ENCODE measurements at places on chromosomes 16 and 17. TPM values are rescaled to one million over a fixed set of nuclear protein-coding genes. Genes with fewer than 3 reads are reported as not detected.

DNA sequence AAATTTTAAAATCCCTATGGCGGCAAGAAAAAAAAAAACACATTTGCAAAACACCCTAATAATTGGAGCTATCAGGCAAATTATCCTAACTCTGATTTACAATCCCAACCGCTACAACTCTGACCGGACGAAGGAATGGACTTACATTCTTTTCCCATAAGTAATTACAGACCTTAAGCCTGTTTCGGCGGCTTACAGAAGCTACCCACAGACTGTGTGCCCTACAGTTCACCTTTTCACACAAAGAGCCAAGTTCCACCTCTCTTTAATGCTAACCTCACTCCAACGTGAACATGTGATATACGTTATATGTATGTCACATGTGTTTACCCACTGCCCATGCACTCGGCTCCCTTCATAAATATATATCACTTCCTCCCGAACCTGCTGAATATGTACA is 8.7 kb upstream of the MEAK7 start:
- no peak for DNase-seq

The OR1A1 gene
- total RNA-seq, result not detected

DNA sequence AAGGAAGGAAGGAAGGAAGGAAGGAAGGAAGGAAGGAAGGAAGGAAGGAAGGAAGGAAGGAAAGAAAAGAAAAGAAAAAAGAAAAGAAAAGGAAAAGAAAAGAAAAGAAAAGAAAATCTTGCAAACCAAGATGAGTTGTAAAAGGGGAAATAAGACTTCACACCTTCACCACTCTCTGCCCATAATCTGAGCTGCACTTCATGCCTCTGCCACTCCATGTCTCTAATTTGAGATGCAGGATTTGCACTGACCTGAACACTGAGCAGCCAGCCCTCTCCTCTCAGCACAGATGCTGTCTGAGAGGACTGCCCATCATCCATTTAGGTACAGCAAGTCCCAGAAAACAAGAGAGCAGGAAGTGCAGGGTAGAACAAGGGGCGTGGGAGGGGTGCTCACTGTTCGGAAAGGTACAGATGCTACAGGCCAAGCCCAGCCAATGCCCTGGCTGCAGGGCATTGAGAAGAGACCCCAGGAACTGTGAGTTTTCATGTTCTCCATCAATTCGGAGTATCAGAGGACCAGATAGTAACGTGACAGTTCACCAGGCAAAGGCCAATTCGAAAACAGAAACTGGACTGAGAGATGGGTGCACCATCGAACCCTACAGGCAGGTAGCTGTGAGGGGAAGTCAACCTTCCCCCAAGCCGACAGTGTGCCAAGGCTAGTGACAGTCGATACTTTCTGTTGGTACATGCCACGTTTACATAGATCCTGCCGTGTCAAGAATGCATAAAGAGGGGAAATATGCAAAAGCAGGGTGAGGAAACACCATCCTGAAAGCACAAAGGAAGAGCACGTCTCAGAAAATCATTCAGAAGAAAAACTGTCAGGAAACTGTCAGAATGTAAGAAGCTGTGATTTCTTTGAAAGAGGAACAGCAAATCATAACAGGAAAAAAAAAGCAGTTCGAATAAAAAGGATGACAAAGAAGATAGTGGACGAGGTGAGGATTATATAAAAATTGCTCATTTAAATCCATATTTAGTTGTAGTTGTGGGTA is 142.0 kb upstream of the RCVRN start:
- no peak for DNase-seq

- no peak for DNase-seq
Measured at GRCh38 chr17:64498308-64499203, 1.7 kb upstream of the POLG2 start.

DNA sequence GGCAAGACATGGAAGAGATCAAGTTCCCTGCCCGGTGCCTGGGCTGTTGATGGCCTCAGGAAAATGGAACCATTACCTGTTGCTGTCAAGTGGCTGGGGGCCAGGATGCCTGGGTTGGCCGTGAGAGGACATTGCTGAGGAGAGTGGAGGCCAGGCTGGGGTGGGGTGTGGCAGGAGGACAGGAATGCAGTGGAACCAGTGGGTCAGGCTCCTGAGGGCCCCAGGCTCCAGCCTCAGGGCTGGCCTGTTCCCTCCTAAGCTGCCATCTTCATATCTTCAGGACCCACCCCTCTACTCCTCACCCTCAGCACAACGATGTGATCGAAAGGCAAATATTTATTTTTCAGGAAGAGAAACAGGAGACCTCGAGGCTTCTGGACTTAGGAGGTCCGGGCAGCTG is 8.5 kb upstream of the YPEL3 start:
- no peak for DNase-seq

DNA sequence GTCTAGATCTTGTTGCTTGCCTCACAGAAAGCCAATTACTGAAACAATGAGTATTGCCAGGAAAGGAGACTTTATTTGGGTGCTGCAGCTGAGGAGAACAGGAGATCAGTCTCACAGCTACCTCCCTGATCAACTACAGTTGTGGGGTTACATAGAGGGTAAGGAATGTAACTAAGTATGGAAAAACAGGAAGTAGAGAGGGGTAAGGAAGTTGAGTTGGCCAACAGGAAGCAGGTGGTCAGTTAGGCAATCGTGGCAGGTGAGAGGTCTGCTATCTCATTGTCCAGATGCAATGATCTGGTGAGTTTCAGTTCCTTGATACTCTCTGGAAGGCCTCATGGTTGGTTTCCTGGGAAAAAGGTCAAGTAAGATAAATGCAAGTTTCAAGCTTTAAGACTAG is 333.1 kb upstream of the GOT2 start:
- no peak for DNase-seq

DNA sequence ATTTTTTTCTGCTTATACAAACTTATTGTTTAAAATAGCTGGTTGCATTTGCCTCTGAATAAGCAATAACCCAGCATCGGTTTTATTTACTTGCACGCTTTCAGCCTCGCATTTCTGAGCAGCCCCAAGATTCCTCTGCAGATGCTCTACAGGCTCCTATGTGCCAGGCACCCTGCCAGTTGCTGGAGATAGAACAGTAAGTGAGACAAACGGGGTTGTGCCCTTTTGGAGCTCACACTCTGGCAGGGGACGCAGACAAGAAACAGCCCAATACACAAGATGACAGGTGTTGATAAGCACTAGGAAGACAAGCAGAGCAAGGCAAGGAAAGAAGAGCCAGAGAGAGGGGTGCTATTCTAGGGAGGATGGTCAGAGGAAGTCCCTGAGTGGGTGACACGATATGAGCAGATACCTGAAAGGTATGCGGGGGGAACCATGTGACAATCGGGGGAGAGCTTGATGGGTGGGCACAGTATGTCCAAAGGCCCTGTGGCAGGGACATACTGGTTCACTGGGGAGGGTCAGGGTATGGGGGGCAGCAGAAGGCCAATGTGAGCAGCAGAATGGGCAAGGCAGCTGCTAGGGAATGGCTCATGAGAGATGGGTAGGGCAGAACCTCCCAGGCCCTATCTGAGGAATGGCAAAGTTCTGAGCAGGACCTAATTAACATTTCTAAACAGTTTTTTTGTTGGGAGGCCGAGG is 18.7 kb upstream of the ADORA2B start:
- no peak for DNase-seq

GRCh38 chr16:73558219-73558618 is 510.3 kb upstream of the ZFHX3 start:
- DNase-seq, result no peak

GRCh38 chr16:13436641-13437412 is 483.1 kb upstream of the ERCC4 start:
- no peak for DNase-seq

DNA sequence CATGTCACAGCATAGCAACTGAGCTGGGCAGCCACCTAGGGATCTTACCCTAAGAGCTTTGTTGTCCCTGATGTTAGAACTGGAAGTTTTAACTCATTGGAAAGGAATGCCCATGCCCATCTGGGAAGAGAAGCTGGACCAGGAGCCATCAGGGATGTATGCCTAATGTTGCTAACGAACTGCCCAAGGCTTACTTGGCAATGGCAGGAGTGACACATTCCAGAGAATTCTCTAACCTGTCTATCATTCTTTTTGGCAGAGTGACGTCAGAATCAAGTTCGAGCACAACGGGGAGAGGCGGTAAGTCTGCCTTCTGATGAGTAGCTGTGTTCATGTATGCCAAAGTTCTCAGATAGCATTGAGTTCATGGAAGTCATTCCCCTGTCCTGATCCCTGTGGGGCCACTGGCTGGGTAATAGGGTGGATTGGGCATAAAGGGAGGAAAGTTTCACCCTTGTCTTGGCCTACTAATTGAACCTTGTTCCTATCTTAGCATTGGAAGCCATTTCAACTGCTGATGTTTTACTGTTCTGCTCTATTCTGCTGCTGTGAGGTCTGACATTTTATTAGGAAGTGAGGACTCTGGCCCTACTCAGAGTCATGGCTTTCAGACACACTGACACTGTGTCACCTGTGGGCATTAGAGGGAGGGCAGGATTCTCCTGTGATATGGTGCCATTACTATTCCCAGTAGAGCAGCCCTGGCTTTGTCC is 23.7 kb downstream of the MAP3K3 start:
- DNase-seq, result no peak

The PRR15L gene
- total RNA-seq, result not detected

The CD300H gene
- not detected for total RNA-seq

DNA sequence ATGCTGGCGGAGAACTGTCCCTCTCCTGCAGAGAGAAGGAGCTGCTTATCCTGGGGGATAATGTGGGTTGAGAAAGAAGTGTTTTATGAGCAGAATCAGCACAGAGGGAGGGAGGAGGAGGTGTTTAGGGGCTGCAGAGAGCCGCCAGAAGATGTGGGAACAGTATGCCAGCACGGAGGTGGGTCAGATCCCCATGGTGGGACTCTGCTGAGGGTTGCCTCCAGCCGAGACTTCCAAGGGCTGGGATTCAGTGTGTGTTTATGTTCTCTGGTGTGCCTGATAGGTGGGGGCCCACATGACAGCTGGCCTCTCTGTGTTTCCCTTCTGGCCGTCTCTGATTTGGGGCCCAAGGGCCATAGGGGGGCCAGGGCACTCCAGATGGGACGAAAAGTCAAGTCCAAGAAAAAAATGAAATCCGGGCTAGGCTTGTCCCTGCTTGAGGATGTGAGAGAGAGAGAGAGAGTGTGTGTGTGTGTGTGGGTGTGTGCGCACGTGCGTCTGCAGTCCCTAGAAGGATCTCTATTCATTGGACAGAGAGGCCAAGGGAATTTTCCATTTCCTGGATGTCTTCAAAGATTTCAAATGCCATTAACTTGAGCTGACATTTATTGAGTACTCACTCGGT is 21.6 kb downstream of the PRKCB start:
- no peak for DNase-seq

The KRTAP4-3 gene
- not detected for total RNA-seq

The NHLRC4 gene
- total RNA-seq, result 0.55 TPM

DNA sequence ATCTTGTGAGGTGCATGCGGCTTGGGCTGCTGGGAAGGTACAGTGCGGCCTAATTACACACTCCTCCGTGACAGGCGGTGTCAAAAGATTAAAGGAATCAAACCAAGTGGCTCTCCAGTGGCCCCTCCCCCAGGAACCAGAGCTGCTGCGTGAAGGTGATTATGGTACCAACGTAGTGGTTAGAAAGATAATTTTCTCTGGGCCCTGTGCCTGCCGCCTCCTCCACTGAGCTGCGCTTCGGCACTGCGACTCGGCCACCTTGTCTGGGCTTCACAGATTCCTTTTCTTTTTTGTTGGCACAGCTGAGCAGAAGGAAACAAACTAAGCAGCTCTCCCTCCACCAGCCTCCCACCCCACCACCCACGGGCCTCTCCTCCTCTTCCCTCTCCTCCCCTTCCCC is 113.2 kb upstream of the SDK2 start:
- no peak for DNase-seq

The CYTH1 gene
- total RNA-seq, result 129 TPM

DNA sequence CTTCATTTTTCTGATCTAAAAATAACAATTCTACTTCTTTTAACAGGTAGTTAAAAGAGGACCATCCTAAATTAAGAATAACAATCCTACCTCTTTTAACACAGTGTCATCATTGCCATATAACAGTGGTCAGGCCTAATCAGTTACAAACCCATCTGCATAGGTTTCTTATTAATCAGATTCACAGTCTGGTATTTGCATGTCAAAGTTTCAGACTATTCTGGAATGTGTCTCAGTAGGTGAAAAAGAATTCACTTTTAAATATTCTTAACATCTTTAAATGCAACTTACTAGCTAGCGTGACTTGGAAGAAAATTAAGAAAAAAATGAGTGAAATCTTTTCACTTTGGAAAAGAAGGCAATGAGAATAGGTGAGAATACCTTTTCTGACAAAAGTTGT is 6.8 kb upstream of the KRT12 start:
- no peak for DNase-seq
